ENCODE measurements at places on chromosomes 3 and 15.

DNA sequence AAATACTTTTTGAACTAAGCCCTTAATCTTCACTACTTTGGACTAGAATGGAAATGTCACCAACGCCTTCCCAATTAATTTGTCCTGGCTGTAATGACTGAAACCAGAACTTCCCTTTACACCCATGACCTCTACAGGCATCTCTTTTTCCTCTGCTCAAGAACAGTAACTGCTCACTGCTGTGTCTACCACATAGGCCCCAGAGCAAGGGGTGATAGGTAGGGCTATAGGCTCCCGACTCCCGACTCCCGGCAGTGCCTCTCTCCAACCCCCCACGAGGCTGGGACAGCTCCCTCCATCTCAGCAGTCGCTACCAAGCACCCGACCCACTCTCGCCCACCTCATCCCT lies 384 bp upstream of the LEKR1 start:
- DNase-seq = no peak

- DNase-seq = peak; percentile 80
Observed at GRCh38 chr3:197186887-197187588, 111.4 kb downstream of the DLG1 start.

DNA sequence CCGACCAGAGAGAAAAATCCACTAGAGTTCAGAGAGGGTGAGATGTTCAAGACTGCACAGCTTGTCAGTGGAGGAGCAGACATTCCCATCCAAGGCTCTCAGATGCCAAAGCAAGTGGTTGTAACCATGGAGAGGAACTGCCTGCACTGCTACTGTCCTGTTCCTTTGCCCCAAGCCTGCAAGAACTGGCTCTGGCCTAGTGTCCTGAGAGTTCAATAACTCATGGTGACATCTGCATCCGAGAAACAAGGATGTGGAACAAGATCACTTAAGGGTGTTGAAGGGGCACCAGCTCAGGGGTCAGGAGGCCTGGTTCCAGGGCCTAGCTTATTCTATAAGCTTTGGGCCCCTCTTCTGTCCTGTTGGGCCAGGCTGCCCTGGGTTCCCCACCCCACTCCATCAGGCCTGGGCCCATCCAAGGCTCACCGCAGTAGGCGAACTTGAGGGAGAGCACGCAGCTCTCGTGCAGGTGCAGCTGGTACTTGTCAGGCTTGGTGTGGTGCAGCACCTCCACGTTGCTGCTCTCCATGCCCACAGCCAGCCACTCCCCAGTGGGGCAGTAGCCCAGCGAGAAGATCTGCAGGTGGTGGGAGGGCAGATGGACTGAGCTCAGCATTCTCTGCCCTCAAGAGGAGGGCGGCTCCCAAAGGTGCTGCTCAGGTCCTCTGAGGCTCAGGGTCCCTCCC lies 45.6 kb downstream of the TLE3 start:
- no peak for DNase-seq

DNA sequence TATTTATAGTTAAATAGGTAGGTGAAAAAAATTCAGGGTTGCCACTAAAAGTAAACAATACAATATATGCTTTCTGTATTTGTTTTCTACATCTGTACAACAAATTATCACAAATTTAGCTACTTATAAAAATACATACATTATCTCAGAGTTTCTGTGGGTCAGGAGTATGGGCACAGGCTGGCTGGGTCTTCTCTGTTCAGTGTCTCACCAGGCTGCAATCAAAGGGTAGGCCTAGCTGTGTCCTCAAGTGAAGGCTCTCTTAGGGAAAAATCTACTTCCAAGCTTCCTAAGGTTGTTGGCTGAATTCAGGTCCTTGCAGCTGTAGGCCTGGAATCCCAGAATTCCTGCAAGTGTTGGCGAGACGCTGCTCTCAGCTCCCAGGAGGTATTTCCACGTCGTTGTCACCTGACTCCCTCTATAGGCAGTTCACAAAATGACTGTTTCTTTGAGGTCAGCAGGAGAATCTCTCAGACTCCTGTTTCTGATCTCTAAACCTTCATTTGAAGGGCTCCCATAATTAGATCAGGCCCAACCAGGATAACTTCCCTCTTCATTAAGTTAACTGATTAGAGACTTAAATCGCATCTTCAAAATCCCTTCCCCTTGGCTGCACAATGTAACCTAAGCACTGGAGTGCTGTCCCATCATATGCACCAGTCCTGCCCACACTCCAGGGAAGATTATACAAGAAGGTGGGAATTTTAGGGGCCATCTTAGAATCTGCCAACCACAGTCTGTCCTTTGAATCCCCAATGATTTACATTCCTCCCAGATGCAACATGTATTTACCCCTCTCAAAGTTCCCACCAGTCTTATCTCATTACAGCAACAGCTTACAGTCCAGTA lies 296.6 kb downstream of the SUCLG2 start:
- DNase-seq = peak; percentile 53

- no peak for DNase-seq
Observed at GRCh38 chr3:185629554-185630181, 43.6 kb downstream of the SENP2 start.

- no peak for DNase-seq
Observed at GRCh38 chr15:65095747-65096104, 19.2 kb downstream of the KBTBD13 start.

GRCh38 chr3:54484334-54484733 lies 362.0 kb downstream of the CACNA2D3 start:
- DNase-seq = no peak

DNA sequence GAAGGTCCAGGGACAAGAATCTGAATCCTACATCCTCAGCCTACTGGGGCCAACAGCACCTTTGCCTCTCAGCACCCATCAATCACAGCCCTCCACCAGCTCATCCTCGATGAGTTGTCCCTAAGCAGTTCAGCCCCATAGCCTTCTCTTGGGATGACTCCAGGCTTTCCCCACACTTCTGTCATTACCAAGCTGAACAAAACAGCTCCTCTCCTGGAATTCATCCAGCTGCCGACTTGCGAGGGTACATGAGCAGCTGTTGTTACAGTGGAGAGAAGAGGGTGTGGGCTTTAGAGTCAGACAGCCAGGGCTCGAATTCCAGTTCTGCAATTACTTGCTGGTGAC lies 69.0 kb upstream of the THBS1 start:
- DNase-seq = peak; percentile 49

GRCh38 chr15:84598250-84598649 lies 2.6 kb upstream of the ZSCAN2 start:
- DNase-seq = no peak

- no peak for DNase-seq
Observed at GRCh38 chr3:155202626-155203025, 90.9 kb downstream of the STRIT1 start.

- DNase-seq = peak; percentile 58
Observed at GRCh38 chr3:195885036-195885891, 23.1 kb downstream of the TNK2 start.

Data from dermis blood vessel endothelial cell (primary cell).